SK-N-SH treated with all-trans-retinoic acid at 6 μM for 48 hours (cell line): ENCODE measurements at places on chromosomes 7 and 10.

- no peak for ATAC-seq
These were observed 112.2 kb upstream of the GPR26 start for GRCh38 chr10:123553810-123554430.

DNA sequence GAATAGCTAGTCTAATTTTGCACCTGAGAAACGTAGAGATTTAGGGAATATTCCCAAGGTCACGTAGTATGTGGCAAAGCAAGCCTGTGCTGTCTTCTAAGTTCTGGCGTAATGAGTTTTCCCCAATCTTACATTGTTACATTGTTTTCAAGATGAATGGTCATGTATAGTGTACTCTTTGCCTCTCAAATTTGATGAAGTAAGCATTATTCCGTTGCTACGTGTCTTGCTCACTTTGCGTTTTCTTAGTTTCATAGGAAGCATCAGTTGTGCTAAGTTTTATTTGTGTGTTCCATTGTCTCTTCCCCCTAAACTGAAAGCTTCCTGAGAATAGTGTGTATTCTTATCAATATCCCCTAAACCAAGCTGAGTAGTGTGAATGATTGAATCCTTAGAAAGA, 637.6 kb upstream of the C7orf33 start:
- ATAC-seq = no peak

DNA sequence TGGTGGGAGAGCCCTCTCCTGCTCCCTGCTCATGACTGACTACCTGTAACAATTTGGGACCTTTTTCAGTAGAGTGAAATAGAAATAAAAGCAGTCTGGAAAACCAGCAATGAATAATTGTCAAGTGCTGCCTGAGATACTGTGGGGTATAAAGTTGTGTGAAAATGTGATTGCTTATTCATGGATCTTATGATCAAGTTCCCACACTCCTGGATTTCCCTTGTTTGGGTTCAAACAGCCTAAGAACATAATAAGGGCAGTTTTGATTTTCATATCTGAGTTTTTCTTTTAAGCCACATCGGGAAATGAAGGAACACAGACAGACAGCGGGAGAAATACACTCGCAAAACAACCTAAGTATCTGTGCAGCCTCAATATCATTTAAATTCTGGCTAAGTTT, 52.9 kb downstream of the CALD1 start:
- no peak for ATAC-seq

DNA sequence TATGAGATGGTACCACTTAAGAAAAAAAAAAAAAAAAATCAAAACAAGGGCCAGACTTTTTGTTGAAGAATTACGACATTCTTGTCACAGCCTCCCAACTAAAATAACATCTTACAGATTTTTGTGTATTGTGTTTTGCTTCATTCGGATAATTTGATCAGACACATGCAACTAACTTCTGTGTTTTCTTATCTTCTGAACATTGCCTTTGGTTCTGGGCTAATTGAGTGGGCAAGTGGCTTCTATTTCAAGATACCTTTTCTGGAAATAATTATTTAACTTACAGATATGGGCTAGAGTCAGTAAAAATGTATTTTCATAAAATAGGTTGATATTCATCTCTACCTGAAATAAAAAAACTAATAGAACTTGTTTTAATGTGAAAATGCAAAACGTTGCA, 165.1 kb downstream of the ANKRD7 start:
- no peak for ATAC-seq

GRCh38 chr10:21497177-21497807, 28.2 kb downstream of the SKIDA1 start:
- ATAC-seq = peak; percentile 64

DNA sequence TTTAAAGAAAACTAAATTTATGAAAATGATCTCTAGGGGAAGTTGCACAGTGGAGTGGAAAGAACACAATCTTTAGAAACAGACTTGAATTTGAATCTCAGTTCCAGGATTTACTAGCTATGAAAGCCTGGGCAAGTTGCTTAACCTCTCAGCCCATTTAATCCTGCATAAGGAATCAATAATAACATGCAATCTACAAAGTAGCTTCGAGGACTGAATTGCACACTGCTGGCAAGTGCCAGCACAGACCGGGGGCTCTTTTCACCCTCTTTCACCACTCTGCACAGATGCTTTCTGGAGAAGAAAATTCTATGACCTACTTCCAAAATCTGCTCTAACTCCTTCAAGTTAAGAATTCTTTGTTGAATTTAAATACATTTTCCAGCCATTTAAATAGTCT, 63.4 kb upstream of the ANK3 start:
- no peak for ATAC-seq

DNA sequence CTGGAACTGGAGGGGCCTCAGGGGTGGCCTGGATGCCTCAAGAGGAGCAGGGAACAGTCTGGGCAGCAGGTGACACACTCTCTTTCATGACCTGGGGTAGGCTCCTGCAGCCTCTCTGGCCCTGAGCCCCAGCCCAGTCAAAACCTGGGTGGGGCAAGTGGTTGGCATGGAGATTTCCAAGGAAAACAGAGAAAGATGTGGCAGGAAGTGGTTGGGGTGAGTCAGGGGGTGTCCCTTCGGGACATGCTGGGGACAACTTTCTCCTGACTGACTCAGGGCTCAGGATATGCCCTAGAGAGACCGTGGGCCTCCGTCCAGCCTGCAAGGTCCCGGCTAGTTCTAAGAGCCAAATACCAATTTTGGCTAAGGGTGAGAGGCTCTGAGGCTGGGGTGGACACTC, 2.9 kb downstream of the AQP1 start:
- peak; percentile 41 for ATAC-seq

DNA sequence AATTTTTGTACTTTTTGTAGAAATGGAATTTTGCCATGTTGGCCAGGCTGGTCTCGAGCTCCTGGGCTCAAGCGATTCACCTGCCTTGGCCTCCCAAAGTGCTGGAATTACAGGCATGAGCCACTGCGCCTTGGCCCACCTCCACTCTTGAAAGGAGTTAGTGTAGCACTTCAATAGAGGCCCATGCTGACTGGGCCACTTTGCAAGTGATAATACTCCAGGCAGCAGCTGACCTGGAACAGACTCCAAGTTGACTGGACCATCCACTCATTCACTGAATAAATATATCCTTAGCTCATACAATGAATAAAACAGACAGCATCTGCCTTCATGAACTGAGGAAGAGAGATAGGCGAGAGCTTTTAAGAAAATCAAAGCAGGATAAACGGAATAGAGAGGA, 14.7 kb downstream of the CPVL start:
- ATAC-seq = no peak

GRCh38 chr7:21938463-21938862, 7.2 kb downstream of the CDCA7L start:
- ATAC-seq = no peak

GRCh38 chr10:34641913-34642558, 173.1 kb downstream of the PARD3 start:
- no peak for ATAC-seq

DNA sequence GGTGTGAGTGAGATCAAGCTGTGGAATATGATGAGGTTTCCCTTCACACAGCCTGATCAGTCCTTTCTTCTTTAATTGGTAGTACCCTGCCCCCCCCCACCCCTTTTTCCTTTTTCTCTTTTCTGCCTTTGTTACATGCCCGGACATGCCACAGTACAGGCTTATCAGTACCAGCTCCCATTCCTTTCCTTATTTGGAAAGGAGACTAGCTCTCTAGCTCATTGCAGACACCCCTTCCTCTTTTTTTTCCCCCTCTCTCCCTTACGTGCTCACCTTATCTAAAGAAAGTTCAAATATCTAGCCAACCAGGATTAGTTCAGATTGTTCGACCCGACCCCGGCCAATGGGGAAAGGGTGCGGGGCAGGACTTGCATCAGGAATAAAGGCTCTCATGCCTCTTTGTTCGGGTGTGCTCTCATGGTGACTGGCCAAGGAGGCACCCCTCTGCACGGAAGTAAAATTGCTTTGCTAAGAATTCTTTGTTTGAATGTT, 230.4 kb downstream of the ACTR3B start:
- ATAC-seq = no peak

DNA sequence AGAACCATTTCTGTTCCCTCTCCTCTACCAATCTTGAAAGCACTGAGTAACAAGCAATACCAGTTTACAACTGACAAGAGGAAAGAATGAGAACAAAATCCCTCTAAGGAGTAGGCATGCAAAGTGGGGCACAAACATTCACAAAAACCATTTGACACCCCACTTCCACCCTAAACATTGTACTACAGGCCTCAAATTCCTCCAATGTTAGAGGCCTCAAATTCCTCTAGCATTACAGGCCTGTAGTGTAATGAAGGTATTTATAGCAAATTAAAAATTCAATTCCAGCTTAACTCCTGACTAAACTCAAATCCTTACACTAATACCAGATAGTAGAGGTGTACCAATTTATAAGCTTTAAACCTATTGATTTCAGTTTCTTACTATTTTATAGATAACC, 85.4 kb downstream of the SIRT1 start:
- no peak for ATAC-seq

GRCh38 chr7:97499204-97499603, 232.7 kb upstream of the TAC1 start:
- ATAC-seq = peak; percentile 93

GRCh38 chr10:108586424-108586823, 1336.9 kb downstream of the XPNPEP1 start:
- ATAC-seq = no peak

- no peak for ATAC-seq
These were observed 5.5 kb upstream of the ELOVL3 start for GRCh38 chr10:102220612-102221011.

DNA sequence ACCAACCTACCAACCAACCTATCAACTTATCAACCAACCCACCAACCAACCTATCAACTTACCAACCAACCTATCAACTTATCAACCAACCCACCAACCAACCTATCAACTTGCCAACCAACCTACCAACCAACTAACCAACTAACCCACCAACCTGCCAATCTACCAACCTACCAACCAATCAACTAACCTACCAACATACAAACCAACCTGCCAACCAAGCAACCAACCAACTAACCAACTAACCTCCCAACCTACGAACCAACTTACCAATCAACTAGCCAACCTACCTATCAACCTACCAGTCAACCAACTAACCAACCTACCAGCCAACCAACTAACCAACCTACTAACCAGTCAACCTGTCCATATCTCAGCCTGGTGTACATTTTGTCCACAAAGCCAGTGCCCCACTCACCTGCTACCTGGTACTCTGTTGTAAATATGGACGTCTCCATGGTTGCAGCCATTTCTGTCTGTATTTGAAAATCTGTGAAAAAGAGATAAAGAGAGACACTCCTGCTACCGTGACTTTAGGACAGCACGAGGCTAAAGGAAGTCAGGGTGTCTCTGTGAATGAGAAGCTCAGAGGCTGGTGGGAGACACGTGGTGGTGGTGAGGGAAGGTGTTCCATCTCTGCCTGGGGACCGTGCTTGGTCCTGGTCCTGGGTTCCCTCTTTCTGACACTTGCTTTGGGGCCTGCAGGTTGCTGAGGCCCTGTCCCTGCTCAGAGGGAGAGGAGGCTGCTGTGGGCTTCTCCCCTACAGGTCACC, 41.9 kb upstream of the IL15RA start:
- ATAC-seq = no peak

- no peak for ATAC-seq
These were observed 192.1 kb upstream of the MGMT start for GRCh38 chr10:129274748-129275474.

GRCh38 chr10:117503244-117504205, 39.0 kb upstream of the EMX2 start:
- ATAC-seq = no peak; the same call in 2 of the 3 replicates

GRCh38 chr7:47520406-47520805, 61.5 kb downstream of the TNS3 start:
- peak; percentile 48 for ATAC-seq

GRCh38 chr7:44393238-44394111, 68.1 kb upstream of the CAMK2B start:
- no peak for ATAC-seq

DNA sequence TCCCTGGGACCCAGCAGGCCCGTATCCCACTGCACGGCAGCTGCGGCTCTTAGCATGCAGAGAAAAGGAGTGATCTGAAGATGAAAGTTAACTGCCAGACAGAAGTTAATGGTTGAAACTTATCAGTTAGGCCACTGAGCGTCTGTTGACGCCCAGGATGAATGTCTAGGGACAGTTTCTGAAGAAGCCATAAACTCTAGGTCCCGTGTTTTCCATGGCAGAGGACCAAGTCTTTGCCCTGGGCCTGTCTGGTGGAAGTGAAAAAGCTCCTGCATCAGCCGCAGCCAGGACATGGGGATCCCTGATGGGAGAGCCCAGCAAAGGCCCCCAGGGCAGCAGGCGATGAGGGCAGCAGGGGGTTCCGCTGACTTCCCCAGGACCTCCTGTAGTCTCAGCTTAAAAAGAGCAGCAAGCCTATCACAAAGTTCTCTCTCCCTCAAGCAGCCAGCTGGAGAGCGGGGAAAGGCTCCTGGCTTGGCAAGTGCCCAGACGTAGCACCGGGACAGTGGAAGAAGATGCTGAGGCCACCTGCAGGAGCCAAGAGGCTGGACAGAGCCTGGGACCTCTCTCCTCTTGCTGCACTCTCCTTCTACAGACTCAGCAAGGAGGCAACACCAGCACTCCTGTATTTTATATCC, 79.6 kb downstream of the TNS3 start:
- peak; percentile 26 for ATAC-seq

- ATAC-seq = no peak
These were observed 417.7 kb upstream of the CELF2 start for GRCh38 chr10:10600004-10600403.

DNA sequence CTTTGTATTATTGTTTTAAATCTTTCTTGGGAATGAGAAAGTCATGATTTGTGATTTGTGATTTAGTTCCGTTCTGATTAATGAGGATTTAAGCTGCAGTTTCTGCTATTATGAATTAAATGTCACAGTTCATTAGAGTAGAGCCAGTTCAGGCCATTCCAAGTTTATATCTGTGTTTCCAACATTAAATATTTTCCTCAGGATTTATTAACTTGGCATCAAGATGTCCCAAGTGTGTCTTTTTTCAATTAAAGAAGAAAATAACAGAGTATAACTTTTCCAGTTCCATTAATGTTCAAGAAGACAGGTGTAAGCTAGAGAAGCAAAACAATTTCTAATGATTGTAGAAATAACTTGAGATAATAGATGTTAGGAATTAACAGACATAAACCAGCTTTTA, 1183.2 kb upstream of the CELF2 start:
- ATAC-seq = no peak

GRCh38 chr7:135169141-135169963, 1.2 kb downstream of the CYREN start:
- no peak for ATAC-seq

DNA sequence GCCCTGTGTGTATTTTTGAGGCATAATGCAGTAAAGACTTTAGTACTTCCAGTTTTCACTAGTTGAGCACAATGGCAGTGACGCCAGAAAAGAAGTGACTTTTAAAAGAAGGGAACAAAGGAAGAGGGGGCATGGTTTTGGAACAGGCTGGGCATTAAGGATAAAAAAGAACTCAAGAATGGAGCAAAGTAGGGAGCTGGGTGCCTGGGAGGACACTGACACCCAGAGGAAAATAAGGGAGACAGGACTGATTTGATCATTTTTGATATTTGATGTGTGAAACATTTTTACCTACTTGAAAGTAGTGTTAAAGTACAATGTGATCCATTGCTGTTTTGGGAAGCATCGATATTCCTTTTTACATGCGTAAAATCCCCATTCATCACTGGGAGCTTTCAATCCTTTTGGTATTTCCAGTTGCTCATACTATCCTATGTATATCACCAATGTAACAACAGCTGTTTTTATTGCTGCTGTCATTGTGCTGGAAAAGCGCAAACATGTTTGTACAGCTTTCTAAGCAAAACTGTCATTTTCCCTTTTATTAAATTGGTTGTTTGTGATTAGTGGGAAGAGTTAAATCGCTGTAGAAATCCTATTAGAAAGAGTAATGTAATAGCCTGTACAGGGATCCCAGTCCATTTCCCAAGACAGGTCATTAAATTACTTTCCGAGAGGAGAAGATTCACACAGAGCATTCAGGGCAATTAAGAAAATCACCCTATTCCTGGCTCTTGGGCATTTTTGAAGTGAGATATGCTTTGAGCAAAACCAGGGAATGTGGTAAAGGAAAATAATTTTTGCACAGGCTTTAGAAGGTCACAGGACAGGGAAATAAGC, 85.2 kb downstream of the ADAM12 start:
- ATAC-seq = peak; percentile 24; the same call in 1 of the 3 replicates
